Stimulated activated CD4-positive, alpha-beta T cell treated with anti-CD3 and anti-CD28 coated beads, Interleukin-15, amount 100 ng/mL, for 1 hour (primary cell): ENCODE measurements at places on chromosomes 2 and 18.

- DNase-seq, result no peak
These were observed 36.3 kb downstream of the BMP10 start for GRCh38 chr2:68834737-68835376.

DNA sequence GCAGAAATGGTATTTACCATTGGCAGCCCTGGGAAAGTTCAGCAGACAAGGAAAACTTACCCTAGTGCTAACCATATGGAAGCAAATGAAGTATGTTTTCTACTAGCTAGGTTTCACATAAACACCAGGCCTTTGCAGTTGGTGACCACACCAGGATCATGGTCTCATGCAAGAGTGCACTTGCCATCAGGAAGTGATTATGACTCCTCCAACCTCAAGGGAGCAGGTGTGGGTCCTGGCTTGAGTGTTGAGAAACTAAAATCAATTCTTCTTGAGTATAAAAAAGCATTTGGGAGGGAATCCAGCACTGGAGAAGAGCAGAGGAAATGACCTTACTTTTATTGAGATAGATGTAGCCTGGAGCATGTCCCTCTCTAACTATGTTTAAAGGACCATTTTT is 56.8 kb upstream of the SPAG16 start:
- DNase-seq, result no peak

DNA sequence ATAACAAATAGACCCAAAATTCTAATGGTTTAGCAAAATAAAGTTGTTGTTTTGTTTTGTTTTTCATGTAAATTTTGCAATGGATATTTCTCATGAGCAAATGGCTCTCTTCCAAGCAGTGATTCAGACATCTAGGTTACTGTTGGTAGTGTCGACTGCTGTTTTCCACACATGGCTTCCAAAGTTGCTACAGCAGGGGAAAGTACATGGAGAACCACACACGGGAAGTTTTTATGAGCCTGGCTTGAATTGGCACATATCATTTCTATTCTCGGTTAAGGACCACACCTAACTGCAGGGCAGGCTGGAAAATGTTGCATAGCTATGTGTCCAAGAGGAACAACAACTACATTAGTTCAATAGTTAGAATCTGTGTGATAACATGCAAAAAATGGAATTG is 262.1 kb downstream of the GALNT13 start:
- DNase-seq, result no peak

DNA sequence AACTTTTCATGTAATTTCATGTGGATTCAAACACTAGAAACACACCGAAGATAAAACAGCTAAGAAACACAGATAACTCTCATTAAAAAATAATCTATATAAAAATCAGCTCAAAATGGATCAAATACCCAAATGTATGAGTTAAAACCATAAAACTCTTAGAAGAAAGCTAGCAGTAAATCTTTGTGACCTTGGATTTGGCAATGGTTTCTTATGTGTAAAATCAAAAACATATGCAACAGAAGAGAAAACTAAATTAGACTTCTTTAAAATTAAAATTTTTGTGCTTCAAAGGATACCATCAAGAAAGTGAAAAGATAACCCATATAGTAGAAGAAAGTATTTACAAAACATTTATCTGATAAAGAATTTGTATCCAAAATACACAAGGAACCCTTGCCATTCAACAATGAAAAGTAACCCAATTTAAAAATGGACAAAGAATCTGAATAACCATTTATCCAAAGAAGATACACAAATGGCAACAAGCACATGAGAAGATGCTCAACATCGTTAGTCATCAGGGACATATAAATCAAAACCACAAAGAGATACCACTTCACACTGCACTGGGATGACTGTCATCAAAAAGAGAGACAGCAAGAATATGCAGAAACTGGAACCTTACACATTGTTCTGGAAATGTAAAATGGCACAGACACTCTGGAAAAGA is 27.5 kb downstream of the GAREM1 start:
- DNase-seq, result no peak

- DNase-seq, result no peak
These were observed 90.3 kb upstream of the ST3GAL5 start for GRCh38 chr2:85978883-85979780.

- no peak for DNase-seq
These were observed 164.0 kb upstream of the REG3G start for GRCh38 chr2:78861546-78861945.

- no peak for DNase-seq
These were observed 264.8 kb downstream of the ANAPC1 start for GRCh38 chr2:111618978-111619902.

DNA sequence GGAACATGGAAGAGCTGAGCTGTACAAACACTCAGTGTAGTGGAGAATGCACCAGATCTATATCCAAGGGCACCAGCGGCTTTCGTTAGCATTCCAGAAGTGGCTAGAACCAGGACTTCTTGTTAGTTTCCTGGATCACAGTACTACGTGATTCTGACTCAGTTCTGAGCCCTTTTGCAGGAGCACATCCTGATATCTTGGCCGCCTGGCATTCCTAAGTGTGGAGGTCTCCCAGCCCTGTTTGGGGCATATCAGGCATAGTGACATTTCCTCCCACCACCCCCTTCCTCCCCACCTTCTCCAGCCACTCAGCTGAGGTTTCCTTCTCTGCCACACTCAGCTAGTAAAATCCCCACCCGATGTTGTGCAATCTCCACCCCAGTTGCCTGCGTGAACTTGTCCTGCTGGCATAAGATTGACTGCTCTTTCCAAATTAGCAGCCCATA is 63.4 kb downstream of the BMP10 start:
- no peak for DNase-seq

DNA sequence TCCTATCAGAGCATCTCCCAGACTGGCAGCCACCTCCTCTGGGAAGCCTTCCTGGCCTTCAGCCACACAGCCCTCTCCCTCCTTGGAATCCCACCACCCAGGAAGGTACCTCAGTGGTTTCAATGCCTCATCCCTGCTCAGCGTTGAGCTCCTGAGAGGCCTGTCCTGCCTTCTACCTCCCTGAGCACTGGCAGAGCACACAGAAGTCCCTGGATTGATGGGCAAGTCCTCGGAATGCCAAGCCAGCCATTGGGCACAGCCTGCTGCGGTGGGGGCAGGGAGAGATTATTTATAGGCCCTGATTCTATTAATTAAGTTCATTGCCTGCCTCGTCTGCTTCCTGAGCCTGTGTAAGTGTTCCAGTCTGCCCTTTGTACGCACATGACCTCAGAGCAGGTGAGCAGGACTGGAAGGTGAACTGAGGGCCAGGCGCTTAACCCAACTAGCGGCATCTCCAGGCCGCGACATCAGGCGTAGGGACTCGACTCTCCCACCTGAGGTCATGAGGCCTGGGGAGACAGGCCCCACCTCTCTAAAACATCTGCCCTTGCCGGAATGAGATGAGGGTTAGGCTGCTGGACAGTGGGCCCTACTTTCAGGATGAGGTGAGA is 63.4 kb downstream of the SMAD7 start:
- no peak for DNase-seq

DNA sequence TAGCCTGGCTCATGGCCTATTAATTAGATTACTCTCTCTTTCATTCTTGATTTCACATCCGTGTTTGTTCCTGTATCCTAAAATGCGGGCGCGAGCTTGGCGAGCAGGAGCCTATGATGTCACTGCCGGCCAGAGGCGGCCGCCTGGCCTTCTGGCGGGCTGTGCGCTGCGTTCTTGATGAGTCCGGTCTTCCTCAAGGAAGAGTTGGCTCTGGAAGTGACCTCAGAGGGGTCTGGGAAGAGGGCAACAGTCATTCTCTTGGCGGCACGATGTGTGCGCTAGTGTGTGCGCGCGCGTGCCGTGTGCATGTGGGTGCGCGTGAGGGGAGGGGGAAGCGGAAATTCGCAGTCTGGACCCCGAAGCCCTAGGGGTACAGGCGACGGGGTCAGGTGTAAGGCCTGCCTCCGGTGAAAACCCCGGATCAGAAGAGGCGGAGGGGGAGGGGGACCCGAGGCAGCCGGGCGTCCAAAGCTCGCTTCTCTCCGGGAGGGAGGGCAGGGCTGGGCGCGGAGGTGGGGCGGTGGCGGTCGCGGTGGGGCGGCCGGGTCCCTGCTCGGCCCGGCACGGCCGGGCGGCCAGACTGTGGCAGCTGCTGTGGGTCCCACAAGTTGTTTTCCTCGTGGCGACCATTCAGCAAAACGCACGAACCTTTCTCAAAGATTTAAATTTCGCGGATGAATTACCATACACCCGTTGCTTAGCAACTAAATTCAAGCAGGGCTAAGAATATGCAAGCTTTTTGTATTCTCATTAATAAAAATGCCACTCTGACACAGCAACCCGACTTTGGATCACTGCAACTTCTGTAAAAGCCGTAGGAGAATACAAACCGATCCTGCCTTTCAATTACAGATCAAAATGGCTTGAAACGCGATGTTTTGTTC is 8.4 kb downstream of the POU3F3 start:
- no peak for DNase-seq

GRCh38 chr2:237524631-237525030 is 37.6 kb downstream of the MLPH start:
- no peak for DNase-seq

DNA sequence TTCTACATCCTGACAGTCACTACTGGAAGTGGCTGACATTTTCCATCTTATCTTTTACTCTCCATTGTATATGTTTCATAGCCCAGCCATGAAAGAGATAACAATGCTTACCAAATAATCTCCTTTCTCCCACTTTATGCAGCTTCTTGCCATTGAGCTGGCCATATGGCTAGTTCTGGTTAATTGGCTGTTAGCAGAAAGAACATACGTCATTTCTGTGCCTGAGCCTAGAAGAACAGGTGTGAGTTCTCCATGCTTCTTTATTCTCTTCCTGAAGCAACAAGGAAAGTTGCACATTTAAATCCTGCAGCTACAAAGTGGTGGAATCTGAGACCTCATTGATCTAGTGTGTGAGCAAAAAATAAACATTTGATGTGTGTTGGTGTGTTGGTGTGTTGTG is 82.0 kb upstream of the FSHR start:
- DNase-seq, result no peak

DNA sequence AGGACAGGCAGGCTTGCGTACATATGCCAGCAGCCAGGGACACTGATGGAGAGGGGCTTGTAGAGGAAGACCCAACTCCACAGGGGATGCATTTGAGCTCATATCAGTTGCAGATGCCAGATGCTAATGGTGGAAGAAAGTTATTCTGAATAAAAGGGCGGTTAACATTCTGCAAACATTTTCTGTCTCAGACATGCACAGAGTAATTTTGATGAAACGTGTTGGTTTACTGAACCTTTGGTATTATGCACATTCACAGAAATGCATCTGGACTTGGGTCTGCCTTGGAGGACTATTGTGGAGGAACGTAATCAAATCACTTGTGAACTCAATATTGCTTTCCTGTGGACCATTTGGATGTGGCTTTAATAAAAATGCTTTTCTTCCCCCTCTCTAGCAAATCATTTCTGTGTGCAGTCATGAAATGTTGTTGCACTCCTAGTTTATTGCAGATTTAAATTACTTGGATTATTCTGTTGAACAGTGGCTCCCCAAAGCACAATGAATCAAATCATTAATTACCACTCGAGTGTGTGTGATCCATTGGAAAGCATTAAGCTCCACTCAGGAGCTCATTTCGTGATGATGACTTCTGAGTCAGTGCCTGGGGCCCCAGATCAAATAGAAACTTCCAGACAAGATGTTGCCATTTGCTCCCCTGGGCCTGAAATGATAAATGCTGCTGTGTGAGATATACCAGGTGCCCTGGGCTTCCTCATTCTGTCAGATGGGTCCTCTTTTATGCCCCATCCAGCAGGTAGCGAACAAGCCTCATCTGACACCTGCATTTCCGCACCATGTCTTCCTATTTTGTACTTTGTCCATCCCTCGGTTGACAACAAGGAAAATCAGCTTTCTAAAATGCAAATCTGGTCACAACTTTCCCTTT is 697.0 kb upstream of the HS6ST1 start:
- DNase-seq, result no peak

GRCh38 chr2:215218587-215219577 is 80.5 kb upstream of the ABCA12 start:
- DNase-seq, result no peak

- DNase-seq, result no peak
These were observed 37.7 kb upstream of the FSIP2 start for GRCh38 chr2:185700883-185701282.

GRCh38 chr18:1488394-1488793 is 583.7 kb downstream of the ADCYAP1 start:
- DNase-seq, result no peak

DNA sequence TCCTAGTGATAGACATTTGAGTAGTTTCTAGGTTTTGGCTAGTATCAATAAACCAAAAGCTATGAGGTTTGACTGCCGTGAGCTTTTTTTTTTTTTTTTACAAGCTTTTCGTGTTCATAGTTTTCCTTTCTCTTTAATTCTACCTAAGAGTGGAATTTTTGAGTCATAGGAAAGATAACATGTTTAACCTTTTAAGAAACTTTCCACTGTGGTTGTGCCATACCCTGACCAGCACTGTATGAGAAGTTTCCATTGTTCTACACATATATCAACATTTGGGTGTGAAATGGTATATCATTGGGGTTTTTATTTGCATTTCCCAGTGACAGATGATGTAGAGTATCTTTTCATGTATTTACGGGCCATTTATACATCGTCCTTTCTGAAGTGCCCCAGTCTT is 31.7 kb downstream of the UBE2F start:
- DNase-seq, result no peak
